Fibroblast of skin of left biceps (primary cell): ENCODE measurements at places on chromosomes 13 and 19.

GRCh38 chr13:100075700-100076587 lies 12.9 kb upstream of the PCCA start:
- no peak for DNase-seq

DNA sequence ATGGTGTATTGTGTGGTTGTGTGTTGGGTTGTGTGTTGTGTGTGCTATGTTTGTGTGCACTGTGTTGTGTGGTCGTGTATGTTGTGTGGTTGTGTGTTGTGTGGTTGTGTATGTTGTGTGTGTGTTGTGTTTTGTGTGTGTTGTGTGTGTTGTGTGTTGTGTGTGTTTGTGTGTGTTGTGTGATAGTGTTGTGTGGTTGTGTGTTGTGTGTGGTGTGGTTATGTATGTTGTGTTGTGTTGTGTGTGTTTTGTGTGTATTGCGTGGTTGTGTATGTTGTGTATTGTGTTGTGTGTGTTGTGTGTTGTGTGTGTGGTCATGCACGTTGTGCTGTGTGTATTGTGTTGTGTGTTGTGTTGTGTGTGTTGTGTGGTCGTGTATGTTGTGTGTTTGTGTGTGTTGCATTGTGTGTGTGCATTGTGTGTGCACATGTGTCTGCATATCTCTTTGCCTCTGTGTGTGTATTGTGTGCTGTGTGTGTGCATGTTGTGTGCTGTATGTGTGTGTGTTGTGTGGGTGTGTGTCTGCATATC lies 2.9 kb downstream of the C3 start:
- DNase-seq: no peak

GRCh38 chr19:17246681-17247425 lies 1.1 kb upstream of the NR2F6 start:
- DNase-seq: no peak

- no peak for DNase-seq
Measured at GRCh38 chr19:33450689-33451088, 70.9 kb downstream of the PEPD start.
